ENCODE measurements at places on chromosomes 2 and 18.

DNA sequence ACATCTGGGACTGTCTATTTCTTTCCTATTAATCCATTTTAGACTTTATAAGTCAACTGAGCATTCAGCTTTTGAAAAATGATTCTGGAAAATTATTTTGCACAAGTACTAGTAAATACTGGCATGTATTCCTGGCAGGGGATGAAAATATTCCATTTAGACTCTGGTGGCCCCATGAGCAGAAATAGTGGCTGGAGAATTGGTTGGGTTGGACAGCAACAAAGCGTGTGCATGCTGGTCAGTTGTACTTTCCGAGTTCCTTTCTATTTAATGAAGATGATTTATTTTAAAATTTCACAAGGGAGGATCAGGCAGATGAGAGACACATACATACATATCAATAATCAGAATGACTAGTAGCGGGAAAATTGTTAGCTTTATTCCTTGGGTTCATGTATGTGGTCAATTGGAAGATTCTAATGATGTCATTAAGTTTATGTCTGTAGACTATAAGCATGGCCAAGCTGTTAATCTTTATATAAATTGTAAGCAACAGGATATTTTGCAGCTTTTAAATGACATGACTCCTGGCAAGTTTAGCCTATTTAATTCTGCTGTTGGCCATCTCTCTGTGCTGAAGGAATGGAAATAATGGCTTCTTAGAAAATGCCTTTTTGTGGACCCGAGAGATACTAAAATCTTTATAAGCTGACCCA is 541.6 kb downstream of the SLC4A3 start:
- no peak for DNase-seq

DNA sequence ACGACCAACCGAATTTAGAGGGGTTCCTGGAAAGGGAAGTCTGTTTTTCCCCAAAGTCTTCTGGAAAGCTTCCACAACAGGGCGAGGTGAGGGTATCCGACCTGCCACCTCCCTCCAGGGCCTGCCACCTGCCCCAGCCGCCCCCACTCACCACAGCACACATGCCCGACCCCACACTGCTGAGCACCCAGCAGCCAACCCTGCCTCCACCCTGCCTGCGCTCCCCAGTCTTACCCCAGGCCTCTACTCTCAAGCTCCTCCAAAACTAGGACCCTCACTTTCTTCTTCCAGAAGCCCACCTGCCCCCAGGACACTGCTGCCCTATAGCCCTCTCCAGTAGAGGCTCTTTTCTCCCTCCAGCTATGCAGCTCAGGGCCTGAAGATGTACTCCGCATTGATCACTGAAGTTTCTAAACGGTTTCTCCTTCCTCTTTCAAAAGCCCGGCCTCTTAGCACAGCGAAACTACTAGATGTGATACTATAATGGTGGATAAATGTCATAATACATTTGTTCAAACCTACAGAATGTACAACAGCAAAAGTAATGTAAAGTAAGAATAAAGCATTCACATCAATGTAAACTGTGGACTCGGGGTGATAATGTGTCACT is 128.8 kb upstream of the SLC1A4 start:
- DNase-seq, result peak; percentile 56

DNA sequence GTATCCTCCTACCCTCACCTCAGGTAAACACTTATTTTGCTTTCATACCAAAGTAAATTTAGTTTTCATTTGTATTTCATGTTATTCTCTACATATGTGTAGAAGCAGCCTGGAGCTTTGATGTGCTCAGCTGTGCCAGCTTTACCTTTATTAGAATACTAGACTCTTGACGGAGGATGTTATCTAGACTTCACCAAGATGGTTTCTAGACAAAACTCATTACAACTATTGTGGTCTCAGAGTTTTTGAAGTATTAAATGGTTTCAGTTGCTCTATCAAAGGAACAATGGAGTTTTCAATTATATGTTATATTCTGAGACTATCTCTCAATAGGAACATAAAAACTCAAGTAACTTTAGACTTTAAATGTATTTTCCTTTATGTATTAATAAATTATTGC is 5.0 kb upstream of the IL18RAP start:
- no peak for DNase-seq

- DNase-seq, result no peak
Observed at GRCh38 chr2:58065248-58065647, 18.6 kb downstream of the VRK2 start.

DNA sequence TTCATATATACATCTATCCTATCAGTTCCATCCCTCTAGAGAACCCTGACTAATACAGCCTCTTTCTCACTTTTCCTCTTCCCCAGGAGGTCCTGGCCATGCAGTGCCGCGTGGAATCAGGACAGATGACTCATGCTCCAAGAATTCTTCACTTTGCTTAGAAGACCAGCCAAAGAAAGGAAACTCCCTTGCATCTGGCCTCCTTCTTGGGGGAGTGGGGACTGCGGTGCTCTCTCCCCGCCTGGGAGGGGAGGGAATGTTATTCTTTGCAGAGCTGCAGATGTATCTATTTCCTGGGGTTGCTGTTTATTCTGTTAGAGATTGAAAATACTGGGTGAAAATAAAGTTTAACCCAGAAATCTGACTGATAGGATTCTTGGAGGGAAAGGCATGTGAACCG is 111.5 kb upstream of the SH3BP4 start:
- no peak for DNase-seq

DNA sequence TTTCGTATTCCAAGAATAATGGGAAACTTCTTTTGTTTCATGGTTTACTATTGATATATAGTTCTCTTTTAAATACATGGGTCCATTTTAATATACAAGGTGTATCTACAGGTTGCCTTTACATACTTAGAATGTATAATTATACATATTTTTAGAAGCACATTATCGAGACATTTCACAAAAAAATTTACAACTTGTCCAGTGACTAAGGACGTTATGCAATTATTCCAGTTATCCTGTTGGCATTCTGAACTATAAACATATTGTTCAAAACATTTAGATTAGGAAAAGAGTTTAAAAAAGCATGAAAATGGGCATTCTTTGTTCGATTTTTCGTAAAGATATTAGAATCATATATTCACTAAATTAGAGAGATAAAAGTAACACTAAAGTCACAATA is 344.6 kb upstream of the TMEFF2 start:
- DNase-seq, result no peak

DNA sequence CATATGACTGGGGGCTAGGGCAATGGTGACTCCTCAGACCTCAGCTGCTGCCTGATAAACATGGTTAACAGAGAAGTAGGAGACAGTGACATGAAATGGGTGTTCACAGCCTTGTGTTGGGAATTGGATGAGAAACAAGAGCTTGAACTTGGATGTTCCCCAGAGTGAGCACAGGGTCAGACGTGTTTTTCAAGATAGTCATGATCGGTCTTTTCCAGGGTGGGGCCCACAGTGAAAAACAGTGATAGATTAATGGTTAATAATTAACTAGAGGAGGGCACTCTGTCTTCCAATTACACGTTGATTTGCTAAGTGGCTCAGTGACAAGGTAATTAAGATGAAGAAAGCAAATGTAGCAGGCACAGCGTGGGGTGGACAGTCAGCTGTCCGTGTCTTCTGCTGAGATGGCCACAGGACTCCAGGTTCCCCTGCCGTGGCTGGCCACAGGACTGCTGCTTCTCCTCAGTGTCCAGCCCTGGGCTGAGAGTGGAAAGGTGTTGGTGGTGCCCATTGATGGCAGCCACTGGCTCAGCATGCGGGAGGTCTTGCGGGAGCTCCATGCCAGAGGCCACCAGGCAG is at the start of gene UGT1A3:
Gene UGT1A3 (plus strand): TSS at position 320 of the 579 bp plus-strand sequence. CDS start 85 bp downstream, at position 405.
- no peak for DNase-seq

- no peak for DNase-seq
Observed at GRCh38 chr2:74577448-74577847, 22.9 kb downstream of the DOK1 start.

DNA sequence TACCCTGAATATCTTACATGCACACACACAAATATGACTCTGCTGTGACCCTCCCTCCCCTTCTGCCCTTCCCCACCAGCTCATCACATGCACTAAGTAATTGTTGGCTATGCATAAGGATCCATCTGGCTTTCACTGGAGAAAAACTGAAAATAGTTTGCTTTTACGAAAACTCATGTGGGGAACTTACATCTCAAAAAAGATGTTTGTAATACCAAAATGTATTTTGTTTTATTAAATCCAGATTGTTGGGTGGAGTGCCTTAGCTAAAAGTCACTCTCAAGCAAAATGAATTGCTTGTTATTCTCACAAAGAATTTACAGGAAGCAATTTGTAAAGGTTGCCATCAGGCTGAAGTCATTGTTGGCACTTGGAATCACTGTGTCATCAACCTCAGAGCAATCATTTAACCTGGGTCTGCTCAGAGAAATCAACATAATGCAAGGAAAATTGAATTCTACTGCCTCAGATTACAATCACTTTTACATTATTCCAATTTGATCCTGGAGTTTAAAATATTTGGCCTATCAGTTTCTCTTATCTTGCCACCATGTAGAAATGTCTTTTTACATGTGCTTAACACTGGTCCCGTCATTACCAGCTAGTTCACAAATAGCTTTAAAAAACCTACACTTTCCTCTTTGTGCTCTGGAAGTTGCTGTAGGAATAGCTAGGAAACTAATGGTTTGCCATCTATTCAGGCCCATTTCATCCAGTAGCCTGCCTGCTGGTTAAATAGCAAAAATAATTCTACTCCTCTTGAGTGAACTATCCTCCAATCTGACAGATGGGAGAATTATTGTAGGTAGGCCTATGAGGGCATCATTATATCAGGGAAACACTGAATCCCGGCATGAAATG is 90.3 kb upstream of the TMEM17 start:
- no peak for DNase-seq

GRCh38 chr2:132795220-132795619 is 125.2 kb upstream of the LYPD1 start:
- no peak for DNase-seq

DNA sequence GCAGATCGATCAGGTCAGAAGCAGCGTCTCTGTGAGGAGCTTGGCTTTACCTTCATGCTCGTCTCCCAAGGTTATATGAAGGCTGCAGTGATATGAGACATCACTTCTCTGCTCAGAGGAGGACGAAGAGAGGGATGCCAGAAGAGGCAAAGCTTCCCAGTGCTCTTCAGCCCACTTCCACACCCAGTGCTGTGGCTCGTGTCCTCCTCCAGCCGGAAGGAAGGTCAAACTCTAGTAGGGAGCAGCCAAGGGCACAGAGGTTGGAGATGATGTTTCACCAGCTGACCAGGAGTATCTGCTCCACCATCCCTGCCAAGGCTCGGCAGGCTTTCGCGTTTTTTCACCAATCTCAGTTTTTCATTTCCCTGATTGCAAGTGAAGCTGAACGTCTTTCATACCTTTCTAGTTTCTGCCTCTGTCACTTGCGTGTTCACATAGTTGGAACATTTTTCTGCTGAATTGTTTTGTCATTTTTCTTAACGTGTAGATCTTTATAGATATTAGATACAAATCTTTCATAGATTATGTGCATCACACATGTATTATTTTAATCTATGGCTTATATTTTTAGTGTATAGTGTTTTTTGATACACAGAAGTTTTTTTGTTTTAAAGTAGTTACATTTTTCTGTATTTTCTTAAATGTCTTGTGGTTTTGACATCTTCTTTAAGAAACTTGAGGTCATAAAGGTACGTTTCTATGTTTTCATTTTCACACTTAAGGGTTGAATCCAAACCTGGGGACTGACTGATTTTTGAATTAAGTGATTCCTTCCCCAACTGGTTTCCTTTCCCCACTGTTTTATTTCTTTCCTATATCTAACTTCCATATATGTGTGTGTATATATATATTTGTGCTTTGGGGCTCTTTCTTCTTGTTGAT is 23.5 kb upstream of the L3MBTL4 start:
- no peak for DNase-seq

DNA sequence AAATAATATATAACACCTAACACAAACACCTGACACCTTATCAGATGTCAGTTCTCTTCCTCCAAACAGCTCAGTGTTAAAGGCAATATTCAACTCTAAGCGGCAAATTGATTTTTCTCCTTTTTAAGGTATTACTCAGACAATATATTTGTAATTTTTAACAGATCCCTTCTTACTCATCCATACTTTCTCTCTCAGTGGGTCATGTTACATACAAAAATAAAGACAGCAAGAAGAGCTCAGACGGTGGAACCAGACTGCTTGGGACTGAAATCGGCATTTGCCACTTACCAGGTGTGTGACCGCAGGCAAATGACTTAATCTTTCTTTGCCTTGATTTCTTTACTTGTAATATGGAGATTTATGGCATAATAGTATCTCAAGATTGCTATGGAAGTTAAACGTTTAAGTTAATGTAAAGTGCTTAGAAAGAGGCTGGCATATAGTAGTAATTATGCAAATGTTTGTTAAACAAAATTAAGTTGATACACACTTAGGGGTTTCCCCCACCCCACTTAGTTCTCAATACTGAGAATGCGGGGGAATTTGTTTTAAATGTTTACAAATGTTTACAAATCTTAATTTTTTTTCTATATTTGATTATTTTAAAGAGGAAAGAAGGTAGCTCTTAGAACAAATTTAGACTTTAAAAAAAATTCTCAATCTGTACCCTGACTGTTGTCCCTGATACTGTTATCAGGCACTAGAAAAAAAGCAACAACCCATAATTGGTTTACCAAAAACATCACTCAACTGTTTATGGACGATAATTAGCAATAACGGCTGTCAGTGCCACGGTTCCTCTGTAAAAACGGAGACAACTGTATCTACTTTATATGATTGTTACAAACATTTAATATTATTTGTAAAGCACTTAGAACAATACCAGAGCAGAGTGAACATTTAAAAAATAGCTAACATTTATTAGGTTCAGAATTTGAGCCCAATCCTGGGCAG is 25.6 kb downstream of the MAP3K2 start:
- no peak for DNase-seq

DNA sequence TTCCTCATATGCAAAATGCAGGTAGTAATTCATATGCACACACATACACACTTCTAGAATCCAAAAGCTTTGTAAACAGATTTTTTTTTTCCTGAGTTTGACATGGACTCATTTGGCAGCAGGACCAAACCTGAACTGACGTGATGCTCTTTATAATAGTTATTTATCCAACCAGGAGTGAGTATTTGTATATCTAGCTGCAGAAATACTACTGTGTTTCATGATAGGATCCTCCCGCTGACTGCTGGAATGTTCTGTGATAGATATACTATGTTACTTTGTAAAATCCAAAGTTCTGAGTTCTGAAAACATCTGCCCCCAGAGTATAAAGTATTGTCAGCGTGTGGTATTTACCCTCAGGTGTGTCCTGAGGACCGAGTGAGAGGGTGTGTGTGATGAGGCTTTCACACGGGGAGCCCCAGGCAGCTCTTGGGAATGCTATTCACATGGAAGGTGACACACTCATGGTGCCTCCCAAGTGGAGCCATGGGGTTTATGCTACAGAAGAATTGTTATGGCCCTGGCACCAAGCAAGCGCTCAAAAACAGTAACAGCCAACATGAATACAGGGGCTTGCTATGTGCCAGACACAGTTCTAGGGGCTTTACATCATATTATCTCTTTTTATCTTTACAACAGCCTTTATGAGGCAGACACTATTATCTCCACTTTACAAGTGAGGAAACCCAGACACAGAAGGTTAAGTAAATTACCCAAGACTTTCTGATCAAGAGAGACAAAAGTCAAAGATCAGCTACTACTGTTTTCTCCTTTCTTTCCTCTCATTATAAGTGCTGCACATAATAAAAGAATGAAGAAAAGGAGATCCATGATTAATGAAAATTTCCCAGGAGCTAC is 16.7 kb upstream of the TXNDC2 start:
- no peak for DNase-seq

GRCh38 chr2:6723865-6724604 is 141.7 kb downstream of the CMPK2 start:
- no peak for DNase-seq

- DNase-seq, result no peak
Observed at GRCh38 chr18:65422544-65423136, 328.2 kb upstream of the CDH7 start.

- no peak for DNase-seq
Observed at GRCh38 chr2:225614915-225615314, 215.4 kb downstream of the NYAP2 start.
